ENCODE measurements at places on chromosomes 4 and X.

DNA sequence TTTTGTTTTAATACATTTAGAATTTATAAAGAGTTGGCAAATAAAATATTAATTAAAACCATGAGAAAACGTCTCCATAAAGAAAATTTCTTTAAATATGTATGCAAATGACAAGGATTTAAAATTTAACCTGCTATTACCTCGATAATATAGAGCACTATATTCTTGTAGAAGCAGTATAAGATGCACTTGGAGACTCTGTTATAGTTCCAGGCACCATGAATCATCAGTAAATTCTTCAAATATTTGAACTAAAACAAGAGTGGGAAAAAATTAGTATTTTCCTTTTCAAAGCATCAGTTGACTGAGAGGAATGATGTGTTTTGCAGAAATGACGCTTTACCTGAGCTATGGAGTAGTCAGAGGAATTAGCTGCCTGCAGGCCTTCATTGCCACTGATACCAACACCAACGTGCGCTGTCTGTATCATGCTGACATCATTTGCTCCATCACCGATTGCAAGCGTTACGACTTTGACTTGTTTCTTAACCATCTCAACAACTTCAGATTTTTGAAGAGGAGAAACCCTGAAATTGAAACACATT, 67.3 kb downstream of the SHISA3 start:
- no peak for DNase-seq

DNA sequence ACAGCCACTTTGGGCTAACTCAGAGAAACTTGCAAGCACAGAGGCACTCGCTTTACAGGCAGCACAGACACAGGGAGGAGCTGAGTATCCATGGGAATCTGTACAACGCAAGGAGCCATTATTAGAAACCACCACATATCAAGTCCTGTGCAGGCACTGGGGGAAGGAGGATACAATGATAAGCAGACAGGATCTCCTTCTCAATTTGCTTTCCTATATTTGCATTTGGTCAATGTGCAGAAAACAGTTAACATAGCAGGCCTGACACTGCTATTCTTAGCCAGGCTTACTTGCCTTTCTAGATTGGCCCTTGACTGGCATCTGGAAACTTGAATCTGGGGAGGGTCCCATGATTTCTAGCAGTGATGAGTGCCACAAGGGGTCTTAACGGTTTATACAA, 65.8 kb downstream of the TEC start:
- no peak for DNase-seq

- peak; percentile 24 for DNase-seq
Measured at GRCh38 chr4:26217961-26218676, 102.7 kb upstream of the RBPJ start.

DNA sequence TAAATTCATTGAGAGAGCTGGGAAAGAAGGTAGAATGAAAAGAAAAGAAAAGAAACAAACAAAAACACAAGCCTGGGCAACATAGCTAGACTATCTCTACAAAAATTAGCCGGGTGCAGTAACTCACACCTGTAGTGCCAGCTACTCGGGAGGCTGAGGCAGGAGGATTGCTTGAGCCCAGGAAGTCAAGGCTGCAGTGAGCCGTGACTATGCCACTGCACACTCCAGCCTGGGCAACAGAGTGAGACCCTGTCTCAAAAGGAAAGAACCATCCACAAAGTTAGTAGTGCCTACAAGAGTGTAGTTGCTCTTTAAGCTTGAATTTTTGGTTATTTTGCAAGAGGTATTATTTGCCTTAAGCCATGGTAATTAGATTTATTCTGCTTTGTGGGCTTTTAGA, 157.7 kb downstream of the CBR4 start:
- DNase-seq, result no peak

DNA sequence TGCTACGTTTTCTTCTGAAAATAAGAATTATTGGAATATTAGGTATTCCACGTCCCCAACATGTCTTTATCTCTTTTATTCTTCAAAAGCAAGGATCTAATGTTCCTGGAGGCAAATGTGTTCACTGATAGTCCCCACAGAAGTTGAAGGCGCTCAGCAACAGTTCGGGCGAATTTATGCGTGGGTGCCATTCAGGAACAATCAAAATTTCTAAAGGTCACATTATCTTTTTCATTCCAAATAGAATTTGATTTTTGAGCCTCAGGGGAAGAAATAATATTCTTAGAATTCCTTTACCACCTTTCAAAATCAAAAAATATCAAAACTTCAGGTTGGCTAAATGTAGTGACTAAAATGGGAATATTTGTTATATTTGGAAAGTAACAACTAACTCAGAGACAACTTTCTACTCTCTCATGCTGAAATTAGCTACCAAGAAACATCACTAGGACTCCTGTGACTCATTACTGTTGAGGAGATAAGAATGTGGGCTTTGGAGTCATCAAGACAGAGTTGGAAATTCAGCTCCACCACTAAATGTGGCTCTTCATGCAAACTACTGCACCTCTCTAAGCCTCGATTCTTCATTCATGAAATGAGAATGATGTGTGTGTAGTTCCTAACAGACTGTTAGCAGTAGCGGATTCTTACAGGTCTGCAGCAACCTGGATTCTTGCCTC, 72.3 kb upstream of the KIT start:
- no peak for DNase-seq

- DNase-seq, result no peak
Measured at GRCh38 chrX:11899091-11899490, 141.1 kb downstream of the MSL3 start.

GRCh38 chr4:151888367-151888866, 127.6 kb upstream of the GATB start:
- no peak for DNase-seq

DNA sequence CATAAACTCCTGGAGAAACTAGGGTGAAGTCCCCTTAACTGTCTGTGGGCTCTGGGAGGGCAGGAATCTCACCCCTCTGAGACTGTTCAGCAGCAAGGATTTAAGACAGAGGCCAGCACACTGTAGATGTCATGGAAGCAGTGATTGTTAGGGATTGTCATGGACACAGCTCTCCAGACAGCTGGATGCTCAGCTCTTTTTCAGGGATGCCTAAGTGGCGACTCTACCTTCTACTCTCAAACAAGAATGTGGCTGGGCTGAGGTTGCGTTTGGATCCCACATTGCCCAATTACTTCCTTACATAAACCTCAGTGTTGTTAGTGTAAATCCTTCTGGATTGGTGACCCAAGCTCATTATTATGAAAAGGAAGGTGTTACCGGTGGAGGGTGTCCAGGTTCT, 291.9 kb upstream of the VCX3A start:
- no peak for DNase-seq

GRCh38 chr4:1058997-1059665, 47.7 kb downstream of the FGFRL1 start:
- no peak for DNase-seq

DNA sequence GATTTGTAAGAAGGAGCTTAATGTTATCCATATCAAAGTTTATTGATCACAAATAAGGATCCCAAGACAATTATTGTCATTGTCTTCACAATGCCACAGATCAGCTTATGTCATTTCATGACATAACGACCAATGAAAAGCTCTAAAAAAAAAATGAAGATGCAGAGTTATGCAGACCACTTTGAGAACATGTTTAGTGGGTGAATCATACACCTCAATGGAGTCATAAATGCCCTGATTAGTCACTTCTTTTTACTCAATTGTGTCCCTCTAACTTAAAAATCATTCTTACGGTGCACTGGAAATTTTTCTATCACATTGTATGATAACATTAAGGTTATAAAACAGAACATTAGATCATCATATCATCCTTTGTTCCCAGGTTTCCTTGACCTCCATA, 87.6 kb upstream of the GABRG1 start:
- DNase-seq, result no peak

GRCh38 chr4:61638591-61638990, 438.5 kb downstream of the ADGRL3 start:
- no peak for DNase-seq

DNA sequence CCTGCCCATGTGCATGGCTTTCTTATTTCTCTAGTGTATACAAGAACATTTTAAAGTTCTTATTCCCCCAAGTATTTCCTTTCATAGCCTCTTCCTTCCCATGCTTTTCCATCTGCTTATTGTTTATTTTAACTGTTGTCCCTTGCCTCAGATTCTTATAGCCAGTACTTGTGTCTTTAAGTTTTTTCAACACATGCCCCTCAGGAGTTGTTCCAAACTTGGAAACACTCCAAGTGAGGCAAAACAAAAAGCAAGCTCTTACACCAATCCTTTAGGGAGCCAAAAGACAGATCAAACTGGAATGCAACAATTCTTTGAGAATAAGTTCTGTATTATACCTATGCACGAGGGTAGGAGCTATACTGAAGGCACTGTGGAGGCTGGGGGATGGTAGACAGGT, 222.0 kb upstream of the STK26 start:
- no peak for DNase-seq

DNA sequence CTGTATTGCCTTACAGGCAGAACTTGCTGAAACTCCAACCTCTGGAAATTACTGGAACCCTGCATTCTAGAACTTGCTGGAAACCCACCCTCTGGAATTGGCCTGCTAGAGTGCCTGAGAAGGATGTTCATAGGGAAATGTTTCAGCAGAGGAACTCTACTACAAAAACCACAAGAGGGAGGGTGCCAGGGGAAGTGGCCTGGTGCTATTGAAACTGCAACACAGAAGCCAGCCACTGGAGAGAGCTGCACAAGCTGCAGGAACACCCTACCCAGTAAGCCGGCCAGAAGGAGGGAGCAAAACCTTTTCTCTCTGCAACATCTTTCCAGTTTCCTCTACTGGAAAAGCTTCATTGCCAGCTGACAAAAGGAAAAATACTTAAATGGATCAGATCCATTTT, 2.5 kb upstream of the BRWD3 start:
- DNase-seq, result no peak

DNA sequence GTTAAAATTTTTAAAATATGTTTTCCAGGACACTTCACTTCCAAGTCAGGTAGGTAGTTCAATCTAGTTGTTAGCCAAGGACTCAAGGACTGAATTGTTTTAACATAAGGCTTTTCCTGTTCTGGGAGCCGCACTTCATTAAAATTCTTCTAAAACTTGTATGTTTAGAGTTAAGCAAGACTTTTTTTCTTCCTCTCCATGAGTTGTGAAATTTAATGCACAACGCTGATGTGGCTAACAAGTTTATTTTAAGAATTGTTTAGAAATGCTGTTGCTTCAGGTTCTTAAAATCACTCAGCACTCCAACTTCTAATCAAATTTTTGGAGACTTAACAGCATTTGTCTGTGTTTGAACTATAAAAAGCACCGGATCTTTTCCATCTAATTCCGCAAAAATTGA, 49.7 kb downstream of the XIAP start:
- no peak for DNase-seq

DNA sequence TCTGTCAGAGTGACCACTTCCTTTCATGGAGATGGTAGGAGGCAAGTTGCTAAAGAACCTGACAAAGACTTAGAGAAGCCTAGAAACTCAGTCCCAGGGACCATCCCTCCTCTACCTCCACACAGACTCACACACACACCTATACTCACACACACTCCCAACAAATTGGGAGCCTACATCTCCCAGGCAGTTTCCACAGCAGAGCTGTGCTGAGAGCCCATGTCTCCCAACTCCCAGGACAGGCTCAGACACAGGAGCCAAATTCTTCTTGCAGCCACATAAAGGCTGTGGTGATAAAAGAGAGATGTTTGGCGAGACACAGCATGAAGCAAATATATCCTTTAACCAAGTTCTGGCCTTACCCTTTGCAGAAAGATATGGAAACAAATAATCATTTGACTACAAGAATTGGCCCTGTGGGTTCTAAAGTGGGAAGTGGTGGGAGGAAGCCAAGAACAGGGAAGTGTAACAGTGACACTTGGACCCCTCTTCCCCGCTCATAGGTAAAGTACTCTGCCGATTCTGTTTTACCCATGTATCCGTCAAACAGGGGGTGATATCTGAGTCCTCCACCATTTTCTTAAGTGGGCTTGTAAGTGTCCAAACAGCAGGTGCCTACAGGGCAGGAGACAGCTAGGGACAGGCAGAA, 11.0 kb upstream of the IDS start:
- no peak for DNase-seq

GRCh38 chr4:88297725-88298454, 13.5 kb upstream of the PPM1K start:
- no peak for DNase-seq

- no peak for DNase-seq
Measured at GRCh38 chr4:113826421-113826820, 64.9 kb upstream of the CAMK2D start.

DNA sequence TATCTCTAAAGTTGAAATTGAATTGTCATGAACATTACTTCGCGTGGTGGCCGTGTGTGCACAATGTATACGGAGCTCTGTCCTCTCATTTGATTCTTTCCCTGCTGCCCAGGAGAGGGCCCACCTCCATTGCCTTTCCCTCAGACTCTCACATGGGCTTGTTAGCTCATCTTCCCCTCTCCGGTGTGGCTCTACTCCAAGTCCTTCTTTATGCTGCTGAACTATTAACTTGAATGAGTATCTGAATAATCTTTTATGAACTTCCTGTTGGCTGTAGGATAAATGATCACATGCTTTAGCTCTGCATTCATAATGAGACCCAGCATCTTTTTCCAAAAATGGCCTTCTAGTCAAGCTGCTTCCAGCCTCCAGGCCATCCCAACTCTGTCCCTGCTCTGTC, 68.8 kb upstream of the CLNK start:
- no peak for DNase-seq

GRCh38 chr4:41408859-41409593, 128.9 kb upstream of the LIMCH1 start:
- DNase-seq, result no peak

DNA sequence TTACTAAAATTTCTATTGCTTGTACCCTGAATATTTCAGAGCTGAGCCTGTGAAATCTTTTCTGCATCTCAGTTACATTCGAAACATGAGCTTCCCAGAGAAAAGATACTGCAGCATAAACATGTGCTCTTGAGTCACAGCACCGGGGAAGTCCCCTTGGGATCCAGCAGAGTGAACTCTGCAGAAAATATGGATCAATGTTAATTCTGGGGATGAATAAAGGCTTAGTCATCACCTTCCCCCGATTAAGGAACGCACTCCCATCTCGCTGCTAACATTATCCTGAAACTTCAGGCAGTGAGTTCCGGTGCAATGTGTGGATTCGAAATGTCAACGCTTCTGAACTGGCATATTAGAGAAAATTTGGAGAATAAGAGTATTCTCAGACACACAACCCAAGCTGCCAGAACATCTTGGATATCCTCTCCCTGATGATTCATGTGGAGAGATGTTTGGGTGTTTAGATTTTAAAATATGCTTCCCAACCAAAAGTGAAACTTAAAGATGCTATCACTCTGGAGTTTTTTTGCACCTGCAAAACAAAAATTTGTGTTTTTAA, 90.8 kb downstream of the IRF2 start:
- no peak for DNase-seq

- DNase-seq, result no peak
Measured at GRCh38 chr4:88646528-88647280, 50.9 kb downstream of the NAP1L5 start.

DNA sequence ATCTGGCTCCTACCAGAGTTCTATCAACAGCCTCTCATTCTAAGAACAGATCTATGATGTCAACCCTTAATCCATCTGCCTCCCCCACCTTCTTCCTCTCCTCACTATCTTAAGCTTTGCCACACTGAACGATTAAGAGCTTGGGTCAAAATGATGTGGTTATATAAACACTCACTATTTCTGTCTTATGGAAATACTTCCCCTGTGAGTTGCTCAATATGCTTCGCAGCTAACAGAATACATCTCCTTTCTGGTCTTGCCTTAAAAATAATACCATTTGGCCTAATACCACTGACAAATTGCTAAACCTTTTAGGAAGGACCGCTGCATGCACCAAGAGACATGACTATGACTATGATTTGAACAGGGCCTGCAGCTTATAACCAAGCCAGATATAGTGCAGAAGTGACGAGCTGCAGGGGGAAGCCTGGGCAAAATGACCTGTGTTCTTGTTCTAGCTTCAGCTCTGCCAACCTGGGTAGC, 130.9 kb downstream of the RNF150 start:
- DNase-seq, result no peak

Measured in left cardiac atrium (tissue), 4 donors.